Right cardiac atrium (tissue), 5 donors: ENCODE measurements at places on chromosomes 5 and 9.

GRCh38 chr5:172821340-172821985 lies 12.6 kb upstream of the ERGIC1 start:
- DNase-seq, result no peak

GRCh38 chr9:84945878-84946538 lies 276.5 kb downstream of the NTRK2 start:
- no peak for DNase-seq

DNA sequence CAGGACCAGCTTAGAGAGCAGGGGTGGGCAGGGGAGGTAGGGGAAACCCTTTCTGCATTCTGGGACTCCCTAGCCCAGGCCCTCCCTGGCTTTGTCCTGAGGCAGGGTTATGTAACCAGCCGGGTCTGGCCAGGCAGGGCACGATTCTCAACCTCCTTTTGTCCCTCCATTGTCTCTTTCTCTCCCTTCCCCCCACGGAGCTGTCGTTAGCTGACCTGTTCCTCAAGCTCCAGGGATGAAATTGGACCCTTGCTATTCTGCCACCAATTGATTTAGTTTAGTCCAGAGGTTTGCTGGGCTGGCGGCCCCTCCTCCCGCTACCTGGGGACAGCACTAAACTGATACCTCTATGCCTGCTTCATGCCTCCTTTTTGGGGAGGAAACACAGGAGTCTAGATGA lies 9.4 kb upstream of the NDST1 start:
- DNase-seq, result no peak

- DNase-seq, result no peak
Observed at GRCh38 chr9:85223506-85224125, 518.1 kb downstream of the AGTPBP1 start.

DNA sequence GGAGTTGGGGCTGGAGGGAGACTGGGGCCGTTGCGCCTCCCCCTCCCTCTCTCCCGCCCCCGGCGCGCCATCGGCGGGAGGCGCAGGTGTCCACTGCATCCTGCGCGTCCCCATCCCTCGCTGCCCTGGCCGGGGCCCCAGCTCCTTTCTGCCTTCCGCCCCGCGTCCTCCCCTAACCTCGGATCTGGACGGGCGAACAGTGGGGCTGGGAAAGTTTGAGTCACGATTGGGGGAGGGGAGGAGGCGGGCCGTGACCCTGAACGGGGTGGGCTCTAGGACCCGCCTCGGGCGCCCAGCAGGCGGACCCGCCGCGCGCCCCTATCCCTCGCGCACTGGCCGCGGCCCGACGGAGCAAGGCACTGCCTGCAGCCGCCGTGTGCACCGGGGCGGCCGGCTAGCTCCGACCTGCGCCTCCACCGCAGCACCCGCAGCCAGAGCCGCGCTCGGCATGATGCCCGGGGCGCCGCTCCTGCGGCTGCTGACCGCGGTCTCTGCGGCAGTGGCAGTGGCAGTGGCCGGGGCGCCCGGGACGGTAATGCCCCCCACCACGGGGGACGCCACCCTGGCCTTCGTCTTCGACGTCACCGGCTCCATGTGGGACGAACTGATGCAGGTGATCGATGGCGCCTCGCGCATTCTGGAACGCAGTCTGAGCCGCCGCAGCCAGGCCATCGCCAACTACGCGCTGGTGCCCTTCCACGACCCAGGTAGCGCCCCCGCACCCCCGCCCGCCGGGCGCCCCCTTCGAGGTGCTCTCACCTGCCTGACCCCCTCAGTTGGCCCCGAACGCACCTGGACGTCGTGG lies at the start of gene HMCN2:
HMCN2 (plus strand) TSS at position 330 of the 805 bp plus-strand sequence; CDS start at position 449, 119 bp downstream.
- DNase-seq, result no peak

DNA sequence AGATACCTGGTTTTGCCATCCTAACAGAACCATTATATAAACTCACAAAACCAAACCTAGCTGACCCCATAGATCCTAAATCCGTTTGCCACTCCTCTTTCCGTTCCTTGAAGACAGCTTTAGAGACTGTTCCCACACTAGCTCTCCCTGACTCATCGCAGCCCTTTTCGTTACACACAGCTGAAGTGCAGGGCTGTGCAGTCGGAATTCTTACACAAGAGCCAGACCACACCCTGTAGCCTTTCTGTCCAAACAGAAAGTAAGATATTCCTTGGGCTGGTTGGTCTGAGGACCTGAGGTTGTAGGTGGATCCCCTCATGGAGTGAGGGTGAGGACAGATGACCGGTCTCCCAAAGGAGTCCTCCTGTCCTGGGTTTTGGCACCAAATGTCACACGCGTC lies 56.7 kb upstream of the NAA35 start:
- no peak for DNase-seq

GRCh38 chr5:157598350-157598936 lies 22.9 kb upstream of the ADAM19 start:
- DNase-seq, result no peak

- no peak for DNase-seq
Observed at GRCh38 chr5:159263569-159263905, 447 bp downstream of the UBLCP1 start.

GRCh38 chr9:127128341-127129072 lies 6.1 kb upstream of the ANGPTL2 start:
- DNase-seq, result peak; percentile 92

DNA sequence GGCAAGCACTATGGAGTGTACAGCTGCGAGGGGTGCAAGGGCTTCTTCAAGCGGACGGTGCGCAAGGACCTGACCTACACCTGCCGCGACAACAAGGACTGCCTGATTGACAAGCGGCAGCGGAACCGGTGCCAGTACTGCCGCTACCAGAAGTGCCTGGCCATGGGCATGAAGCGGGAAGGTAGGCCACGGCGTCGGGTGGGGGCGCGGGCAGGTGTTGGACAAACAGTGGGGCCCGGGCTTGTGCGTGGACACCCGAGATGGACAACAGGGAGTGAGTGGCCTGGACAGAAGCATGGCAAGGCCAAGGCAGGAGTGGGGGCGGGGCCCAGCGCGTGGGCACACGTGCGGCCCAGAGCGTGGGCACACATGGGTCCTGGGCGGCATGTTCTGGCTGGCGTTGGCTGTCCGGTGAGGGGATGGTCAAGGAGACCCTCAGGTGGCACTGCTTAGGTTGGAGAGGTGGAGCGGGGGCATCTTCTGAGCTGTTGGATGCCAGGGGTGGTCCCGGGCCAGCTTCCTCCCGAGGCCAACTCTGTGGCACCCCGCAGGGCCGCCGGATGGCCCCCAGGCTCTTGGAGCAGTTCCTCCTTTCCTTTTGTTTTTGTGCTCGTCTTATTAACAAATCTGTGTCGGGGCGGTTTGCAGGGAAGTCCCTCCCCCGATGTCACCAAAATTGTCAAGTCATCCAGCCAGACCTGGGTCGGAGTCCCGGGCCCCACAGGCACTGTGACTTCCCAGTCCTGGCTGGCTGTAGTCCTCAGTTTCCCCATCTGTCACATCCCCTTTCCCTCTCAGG lies 82.9 kb downstream of the RXRA start:
- DNase-seq, result no peak

DNA sequence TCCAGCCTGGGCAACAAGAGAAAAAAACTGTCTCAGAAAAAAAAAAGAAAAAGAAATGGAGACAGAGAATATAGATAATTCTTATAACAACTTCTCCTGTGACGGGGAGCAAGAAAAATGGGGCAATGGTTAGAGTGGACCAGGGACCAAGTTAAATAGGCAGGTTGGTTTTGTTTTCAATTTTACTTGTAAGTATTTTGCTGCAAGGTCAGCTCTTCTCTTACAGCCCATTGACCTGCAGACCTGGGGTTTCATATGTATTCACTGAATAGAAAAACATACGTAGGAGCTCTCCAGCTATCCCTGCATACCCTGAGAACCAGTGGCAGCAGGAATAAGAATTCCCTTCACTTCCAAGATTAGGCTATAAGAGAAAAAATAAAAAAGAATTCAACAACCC lies 29.2 kb upstream of the IL13 start:
- no peak for DNase-seq

- no peak for DNase-seq
Observed at GRCh38 chr5:26681861-26682260, 356.5 kb downstream of the CDH9 start.

GRCh38 chr5:147509041-147509709 lies 693 bp downstream of the DPYSL3 start:
- DNase-seq, result peak; percentile 35

DNA sequence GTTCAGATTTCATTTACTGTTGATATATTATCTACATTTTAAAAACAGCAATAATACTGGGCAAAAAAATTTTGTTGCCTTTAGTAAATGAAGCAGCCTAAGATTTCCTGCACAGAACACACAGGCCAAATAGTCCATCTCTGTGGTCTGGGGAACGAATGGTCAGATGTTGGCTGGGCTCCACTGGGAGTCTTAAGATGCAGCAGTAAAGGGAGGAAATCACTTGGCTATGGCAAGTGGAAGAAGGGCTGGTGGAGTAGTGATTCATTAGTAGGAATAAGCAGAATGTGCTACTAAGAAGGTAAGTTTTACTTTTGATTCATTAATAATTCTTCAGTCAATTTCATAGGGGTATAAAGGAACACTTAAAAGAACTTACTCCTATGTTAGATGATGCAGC lies 91.1 kb upstream of the ARRDC3 start:
- DNase-seq, result no peak

GRCh38 chr9:98993570-98993945 lies 49.9 kb downstream of the COL15A1 start:
- DNase-seq, result peak; percentile 82

- DNase-seq, result no peak
Observed at GRCh38 chr5:135569755-135570452, 8.9 kb downstream of the CXCL14 start.

GRCh38 chr5:32839106-32839505 lies 128.0 kb downstream of the NPR3 start:
- no peak for DNase-seq

GRCh38 chr5:129960831-129961230 lies 56.6 kb downstream of the CHSY3 start:
- DNase-seq, result no peak

GRCh38 chr5:19771174-19771835 lies 216.7 kb downstream of the CDH18 start:
- no peak for DNase-seq

DNA sequence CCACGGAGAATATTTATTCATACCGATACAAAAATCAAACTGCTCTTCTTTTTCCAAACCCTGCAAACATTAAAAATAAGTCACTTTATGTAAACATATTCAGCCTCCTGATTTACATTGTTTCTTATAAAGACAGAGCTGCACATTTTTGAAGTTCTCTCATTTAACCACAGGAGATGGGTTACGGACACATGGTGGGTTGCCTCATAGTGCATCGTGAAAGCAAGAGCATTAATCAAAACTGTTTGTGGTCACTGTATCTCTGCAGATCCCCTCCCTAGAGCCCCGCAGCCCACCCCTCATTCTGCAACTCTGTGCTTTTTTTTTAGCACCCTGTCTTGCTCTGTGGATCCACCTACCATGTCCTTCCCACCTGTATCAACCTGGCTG lies 43.3 kb upstream of the EQTN start:
- no peak for DNase-seq

DNA sequence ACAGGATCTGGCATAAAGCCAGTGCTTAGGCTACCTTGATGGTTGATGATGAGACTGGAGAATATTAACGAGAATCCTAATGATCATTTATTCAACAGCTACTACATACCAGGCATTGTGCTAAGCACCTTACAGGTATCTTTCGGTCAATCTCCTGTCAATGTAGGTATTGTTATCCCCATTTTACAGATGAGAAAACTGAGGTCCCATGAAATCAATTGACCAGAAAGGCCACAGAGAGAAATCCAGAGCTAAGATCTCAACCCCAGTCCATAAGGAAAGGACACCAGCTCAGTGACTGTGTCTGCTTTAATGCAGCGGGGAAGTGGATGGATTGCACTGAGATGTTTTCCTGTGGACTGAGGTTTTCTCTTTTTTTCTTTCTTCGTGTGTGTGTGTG lies 63.3 kb downstream of the ARHGEF37 start:
- no peak for DNase-seq

- DNase-seq, result no peak
Observed at GRCh38 chr5:61679562-61679961, 347.5 kb downstream of the ZSWIM6 start.

- no peak for DNase-seq
Observed at GRCh38 chr9:2802494-2802921, 41.4 kb downstream of the PUM3 start.

DNA sequence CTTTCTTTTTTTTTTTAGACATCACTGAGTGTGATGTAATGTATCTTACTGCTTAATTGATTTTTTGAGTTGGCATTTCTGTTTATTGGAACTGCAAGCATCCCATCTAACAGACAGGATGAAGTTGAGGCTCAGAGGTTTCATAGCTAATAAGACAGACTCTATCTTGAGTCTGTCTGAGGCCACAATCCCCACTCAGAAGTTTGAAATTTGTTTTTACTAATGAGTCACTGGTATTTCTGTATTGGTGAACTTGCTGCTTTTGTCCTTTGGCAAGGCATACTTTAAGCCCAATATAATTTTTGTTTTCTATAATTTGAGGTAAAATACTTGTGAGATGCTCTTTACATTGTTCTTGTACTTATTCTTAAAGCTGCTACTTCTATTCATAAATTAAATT lies 491.2 kb downstream of the PSAT1 start:
- no peak for DNase-seq

- DNase-seq, result no peak
Observed at GRCh38 chr9:2291980-2292704, 277.0 kb downstream of the SMARCA2 start.

DNA sequence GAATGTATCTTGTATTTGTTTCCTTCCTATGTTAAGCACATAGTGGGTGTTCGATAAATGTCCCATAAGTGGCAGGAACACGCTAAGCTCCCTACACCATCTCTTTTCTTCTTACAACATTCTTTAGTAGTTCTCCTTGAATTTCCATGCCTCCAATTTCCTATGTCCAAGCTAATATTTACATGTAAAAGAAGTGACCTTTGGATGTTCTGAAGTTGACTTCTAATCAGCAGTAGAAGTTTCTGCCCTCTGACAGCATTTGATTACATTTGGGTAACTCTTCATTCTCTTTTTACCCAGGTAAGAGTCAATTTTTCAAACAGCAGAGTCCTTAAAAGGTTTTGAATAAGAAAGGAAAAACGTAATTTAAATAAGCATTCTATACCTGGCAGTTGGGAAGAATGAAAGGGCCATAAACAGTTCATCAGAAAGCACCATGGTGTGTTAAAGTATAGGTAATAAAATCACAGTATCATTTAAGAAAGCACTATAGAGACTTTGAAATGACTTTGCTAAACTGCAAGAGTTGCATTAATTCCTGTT lies 78.9 kb downstream of the TRPM3 start:
- no peak for DNase-seq

DNA sequence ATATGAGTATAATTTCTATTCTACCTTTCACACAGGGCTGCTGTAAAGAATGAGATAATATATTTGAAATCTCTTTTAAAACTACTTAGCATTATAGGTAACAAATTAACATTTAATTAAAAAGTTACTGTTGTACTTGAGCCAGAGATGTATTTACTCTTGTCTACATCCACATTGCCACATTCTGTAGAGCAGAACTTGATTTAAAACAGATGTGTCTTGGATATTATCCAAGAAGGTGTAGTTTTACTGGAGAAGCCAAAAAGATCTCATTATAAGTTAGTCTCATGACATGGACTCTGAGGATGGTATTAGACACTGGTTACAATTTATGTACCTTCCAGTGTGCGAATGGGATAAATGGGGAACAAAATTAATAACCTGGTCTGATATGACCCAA lies 293.1 kb upstream of the CCNH start:
- DNase-seq, result no peak

GRCh38 chr5:61320860-61321259 lies 11.2 kb upstream of the ZSWIM6 start:
- DNase-seq, result no peak
